Mesenteric fat pad (tissue), 1 donor: ENCODE measurements at places on chromosomes 12 and 14.

DNA sequence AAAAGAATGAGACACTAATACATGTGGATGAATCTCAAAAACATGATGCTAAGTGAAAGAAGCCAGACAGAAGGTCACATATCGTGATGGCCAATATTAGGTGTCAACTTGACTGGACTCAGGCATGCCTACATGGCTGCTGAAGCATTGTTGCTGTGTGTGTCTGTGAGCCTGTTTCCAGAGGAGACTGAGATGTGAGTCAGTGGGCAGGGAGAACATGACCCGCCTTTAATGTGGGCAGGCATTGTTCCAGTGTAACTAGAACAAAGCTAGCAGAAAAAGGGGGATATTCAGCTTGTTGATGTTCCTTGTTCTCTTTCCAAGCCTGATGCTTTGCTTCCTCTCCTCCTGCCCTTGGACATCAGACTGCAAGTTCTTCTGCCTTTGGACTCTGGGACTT lies 47.6 kb downstream of the DCAF5 start:
- DNase-seq = no peak

DNA sequence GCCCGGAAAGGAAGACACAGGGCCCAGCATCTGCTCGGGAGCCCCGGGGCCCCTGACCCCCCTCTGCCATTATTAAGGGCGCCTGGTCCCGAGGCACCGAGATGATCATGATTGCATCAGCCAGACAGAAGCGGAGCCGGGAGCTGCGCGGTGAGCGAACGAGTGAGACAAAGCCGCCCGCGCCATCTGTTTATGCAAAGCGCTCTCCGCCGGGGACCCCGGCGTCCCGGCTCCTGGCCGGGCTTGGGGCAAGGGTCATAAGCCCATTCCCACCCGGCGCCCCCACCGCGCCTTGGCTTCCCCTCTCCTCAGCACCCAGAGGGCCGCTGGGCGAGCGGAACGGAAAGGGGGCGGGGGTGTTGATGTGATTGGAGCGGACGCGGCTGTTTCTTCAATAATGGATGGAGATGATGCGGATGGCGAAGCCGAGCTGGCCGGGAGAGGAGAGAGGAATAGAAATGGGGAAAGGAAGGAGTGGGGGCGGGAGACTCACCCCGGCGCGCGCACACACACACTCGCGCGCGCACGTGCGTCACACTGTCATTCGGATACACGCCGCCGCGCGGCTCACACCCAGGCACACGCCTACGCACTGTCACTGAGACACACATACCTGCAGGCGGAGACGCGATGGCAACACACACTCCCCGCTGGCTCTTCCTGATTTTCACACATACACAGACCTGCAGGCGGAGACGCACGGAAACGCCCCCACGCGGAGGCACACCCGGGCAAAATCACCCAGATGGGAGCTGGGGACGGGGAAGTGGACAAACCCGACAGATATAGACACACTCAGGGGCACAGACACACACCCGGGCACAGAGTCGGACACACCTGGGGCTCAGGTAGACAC lies 10.7 kb downstream of the STAC3 start:
- no peak for DNase-seq

DNA sequence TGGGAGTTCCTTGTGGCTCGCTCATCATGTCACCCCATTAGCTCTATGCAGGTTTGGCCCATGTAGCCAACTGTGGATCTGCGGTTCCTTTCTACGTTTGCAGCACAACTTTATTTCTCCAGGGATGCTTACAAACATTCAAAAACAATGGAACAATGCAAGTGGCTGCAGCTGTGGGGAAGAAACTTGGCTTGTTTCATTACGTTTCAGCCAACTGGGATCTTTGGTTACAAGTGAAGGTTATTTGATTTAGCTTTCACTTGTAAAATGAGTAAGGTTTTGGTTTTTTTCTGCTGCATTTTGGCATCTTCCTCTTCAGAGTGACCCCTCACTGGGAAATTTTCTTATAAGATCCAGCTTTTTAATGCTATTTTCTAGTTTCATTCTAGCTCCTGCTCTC lies 105.9 kb downstream of the PLXNC1 start:
- DNase-seq = no peak

- no peak for DNase-seq
Observed at GRCh38 chr12:53252349-53252916, 15.7 kb upstream of the ESPL1 start.

GRCh38 chr14:72780751-72781150 lies 113.2 kb downstream of the DPF3 start:
- no peak for DNase-seq

- peak; percentile 68 for DNase-seq
Observed at GRCh38 chr14:24243336-24243836, 963 bp upstream of the TINF2 start.

- no peak for DNase-seq
Observed at GRCh38 chr14:63715360-63715759, 12.5 kb downstream of the SGPP1 start.

DNA sequence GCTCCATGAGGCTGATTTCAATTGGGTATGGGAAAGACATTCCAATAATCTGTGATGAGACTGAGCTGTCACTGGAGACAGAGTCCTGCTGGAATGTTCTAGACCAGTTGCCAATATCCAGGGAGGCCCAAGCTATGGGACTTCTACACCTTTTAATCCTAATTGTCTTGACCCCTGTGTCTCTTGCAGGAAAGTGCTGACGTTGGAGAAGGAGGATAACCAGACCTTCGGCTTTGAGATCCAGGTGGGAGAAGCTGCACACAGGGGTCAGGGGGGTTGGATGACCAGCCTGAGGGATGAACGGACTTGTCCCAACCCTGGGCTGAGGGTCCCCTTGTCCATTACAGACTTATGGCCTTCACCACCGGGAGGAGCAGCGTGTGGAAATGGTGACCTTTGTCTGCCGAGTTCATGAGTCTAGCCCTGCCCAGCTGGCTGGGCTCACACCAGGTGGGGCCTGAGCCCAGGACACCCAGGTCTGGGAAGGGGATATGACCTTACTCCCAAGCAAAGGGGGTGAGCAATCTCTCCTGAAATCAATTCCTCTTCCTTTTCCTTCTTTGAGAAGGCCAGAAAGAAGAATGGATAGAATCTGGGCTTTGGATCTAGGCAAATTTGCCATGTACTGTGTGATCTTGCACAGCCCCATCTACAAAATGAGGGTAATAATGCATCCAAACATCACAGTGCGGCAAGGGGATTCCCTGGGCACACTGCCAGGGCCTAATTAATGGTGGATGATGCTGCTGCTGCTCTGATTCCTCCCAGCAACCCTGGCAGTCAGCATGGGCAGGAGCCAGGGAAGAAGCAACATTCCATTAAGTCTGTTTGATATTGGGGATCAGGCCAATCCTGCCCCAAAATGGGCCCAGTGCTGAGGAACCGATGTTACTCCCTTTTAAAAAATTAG lies 4.2 kb downstream of the TAMALIN start:
- no peak for DNase-seq

DNA sequence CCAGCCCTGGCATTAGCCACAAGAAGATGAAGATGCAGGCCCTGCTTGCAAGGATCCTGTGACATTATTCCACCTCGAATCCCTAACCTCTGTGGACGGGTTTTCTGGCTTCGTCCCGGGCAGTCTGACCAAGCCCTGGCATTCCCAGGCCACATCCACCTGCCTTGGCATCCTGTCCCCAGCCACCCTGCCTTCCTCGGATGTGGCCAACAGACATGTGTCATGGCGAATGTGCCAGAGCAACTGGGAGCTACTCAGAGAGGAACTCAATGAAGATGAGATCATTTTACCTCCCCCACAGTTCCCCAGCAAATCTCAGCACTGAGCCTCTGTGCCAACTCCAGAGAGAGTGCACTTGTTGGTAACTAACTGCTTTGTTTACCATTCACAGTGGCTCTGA lies 33.5 kb upstream of the KCNA5 start:
- DNase-seq = no peak

DNA sequence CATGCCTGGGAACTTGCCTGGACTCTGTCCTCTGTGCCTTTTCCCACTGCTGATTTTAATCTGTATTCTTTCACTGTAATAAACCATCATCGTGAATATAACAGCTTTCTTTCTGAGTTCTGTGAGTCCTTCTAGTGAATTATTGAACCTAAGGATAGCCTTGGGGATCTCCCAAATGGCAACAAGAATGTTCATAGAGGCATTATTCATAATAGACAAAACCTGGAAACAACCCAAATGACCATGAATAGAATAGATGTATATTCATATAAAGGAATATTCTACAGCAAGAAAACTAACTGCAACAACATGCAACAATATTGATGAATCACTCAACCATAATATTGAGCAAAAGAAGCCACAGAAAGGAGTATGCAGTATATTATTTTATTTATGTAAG lies 44.7 kb upstream of the CEP83 start:
- no peak for DNase-seq

- DNase-seq = no peak
Observed at GRCh38 chr12:95480230-95480629, 6.3 kb downstream of the METAP2 start.

GRCh38 chr14:77485256-77485655 lies 13.4 kb downstream of the ISM2 start:
- DNase-seq = no peak

GRCh38 chr14:66330916-66331315 lies 155.3 kb upstream of the CCDC196 start:
- DNase-seq = no peak

DNA sequence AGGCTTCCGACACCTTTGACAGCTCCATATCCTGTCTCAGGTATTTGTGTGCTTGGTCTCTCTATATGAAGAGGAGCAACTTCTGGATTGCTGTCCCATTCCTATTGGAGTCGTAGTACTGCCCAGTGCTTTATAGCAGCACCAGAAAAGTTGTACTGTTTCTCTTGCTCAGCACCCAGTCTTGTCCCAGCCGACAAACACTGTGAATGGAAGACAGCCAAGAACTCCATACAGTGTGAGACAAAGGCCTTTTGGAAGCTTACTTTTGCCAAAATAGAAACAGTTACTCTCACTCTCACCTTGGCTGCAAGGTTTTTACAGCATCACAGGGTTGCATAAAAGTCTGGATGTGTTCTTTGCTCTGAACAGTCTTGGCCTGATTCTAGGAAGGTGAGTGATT lies 105.3 kb downstream of the TGFB3 start:
- DNase-seq = no peak

DNA sequence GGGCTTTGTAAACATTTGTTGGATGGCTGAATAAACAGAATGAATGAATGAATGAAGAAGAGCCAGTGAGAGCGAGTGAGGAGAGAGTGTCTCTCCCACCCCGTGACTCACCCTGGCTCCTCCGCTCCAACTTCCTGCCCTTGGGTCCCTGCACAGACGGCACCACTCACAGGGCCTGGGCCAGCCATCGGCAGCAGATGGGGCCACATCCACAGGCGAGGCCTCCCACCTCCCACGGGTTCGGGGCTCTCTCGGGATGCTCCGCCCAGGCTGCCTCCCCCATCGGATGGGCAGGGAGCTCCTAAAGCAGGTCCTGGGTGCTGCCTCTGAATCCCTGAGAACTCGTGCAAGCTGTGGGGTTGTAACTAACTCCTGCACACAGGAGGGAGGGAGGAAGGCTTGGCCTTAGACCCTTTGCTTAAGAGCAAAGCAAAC lies 41.3 kb downstream of the CCNK start:
- DNase-seq = no peak

GRCh38 chr14:79342942-79343341 lies 868.4 kb downstream of the DIO2 start:
- no peak for DNase-seq

DNA sequence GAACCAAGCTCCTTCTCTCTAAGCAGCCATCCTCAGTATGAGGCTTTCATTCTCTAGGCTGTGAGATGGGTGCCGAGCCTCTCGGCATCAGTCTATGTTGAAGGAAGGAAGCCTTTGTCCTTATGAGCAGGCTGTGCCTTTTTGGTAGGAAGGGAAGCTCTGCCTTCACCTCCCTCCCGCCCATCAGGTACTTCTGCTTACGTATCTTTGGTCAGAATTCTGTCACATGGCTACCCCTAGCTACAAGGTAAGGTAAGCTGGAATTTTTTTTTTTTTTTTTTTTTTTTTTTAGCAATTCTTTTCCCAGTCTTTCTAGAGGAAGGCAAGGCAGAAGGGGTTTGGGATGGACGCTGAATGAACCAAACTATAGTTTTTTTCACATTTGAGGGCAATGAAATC lies 16.9 kb downstream of the BATF start:
- DNase-seq = no peak

DNA sequence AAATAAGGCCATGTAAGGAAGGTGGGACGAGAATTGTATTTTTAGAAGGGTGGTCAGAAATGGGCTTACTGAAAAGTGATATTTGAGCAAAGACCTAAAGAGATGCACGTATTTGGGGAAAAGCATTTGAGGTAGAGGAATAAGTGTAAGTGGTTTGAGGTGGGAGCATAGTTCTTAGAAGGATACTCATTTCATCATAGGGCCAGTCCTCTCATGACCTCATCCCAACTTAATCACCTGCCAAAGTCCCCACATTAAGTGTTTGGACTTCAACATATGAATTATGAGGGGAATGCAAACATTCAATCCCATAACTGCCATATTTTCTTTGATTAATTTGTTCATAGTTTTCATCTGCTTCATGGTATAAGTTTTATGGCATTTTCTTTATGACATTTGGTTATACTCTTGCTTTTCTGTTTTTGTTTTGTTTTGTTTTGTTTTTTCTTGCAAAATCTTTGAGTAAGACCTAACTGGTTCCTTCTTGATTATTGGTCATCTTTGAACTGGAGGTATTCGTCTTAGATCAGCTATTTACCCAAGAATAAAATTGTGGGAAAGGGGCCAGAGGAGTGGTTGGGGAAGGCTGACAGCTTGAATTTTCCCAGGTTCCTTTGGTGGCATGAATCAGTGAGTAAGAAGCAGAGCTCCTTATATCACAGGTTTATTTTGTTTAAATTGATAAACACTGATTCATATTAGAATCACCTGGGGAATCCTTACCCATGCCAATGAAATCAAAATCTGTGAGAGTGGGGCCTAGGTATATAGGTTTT lies 24.2 kb downstream of the GNPNAT1 start:
- DNase-seq = no peak

GRCh38 chr14:90722590-90722989 lies 93.6 kb downstream of the TTC7B start:
- no peak for DNase-seq

DNA sequence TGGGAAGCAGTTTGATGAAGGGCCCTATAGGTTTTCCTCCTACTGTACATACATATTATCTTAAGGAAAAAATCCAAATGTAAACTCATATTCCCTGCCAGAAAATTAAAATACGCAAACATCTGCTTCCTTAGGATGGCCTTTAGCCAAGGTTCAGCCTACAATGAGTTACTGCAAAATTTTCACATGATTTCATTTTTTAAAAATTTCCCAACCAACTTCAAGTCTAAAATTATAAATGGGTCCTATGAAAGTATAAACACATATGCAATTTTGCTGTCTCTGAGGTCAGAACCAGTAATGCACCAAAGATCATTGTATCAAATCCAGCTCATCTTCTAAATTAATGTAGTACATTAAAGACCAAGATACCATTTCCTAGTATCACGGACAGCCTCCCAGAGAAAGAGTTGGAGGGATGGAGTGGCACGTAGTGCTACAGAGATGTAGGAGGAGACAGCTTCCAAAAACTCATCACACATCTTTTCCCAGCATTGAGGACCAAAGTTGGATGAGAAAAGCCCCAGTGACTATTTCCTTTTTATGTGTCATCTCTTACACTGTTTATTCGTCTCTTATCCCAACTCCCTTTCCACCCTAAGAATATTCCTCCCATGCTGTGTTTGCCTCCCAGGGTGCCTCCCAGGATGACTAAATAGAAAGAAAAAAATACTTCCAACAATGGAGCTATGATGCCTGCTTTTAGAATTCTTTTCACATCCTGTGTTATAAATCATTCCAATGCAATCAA lies 92.3 kb upstream of the SLCO1C1 start:
- DNase-seq = no peak
